Common myeloid progenitor, CD34-positive (primary cell): ENCODE measurements at places on chromosomes 7 and 10.

GRCh38 chr7:93566876-93567275 lies 7.6 kb downstream of the CALCR start:
- H3K4me1 ChIP-seq, result no peaks in the 10 kb centered on the region
- H3K27ac ChIP-seq, result no peak overlapping the region
- peaks cover 5% of the 10 kb centered on the region for H3K27me3 ChIP-seq
- no peak for DNase-seq

- no peaks in the 10 kb centered on the region for H3K4me1 ChIP-seq
- H3K27me3 ChIP-seq, result no peaks in the 10 kb centered on the region
- no peak overlapping the region for H3K27ac ChIP-seq
- H3K36me3 ChIP-seq, result no peaks in the 10 kb centered on the region
- H3K4me3 ChIP-seq, result no peak overlapping the region
These were observed 44.8 kb downstream of the MYOF start for GRCh38 chr10:93437086-93437945.

GRCh38 chr10:11270135-11270857 lies 252.6 kb downstream of the CELF2 start:
- peak; percentile 74 for DNase-seq
- H3K36me3 ChIP-seq, result peaks cover 36% of the 10 kb centered on the region
- no peak overlapping the region for H3K27ac ChIP-seq
- H3K27me3 ChIP-seq, result no peaks in the 10 kb centered on the region
- no peak overlapping the region for H3K4me3 ChIP-seq

GRCh38 chr7:22864301-22864700 lies 41.7 kb upstream of the TOMM7 start:
- no peak overlapping the region for H3K4me3 ChIP-seq
- no peaks in the 10 kb centered on the region for H3K4me1 ChIP-seq
- H3K27ac ChIP-seq, result no peak overlapping the region
- no peak for DNase-seq
- H3K27me3 ChIP-seq, result no peaks in the 10 kb centered on the region
